ENCODE measurements at places on chromosomes 13 and 19.
A peak's percentile ranks its signal among the peaks of the same experiment; 100 is the strongest.

DNA sequence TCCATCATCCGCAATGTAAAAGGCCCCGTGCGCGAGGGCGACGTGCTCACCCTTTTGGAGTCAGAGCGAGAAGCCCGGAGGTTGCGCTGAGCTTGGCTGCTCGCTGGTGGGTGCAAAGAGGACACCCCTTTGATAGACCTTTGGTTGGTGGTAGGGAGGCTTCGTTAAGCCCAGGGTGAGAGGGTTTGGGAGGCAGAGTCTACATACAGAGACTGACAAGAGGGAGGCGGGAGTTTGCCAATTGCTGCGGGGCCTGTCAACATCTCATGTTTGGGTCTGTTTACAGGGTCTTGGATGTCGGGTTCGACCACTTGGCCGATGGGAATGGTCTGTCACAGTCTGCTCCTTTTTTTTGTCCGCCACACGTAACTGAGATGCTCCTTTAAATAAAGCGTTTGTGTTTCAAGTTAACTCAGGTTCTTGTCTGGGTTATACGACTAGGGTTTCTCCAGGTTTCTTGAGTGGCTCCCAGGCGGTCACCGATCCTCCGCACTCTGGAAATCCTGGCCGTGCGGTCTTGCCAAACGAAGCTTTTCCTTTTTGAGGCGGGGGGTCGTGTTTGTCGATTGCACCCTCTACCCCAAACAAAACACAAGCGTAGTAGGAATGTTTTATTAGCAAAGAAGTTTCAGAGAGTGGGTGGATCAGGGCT is 816 bp downstream of the RPS28 start:
- no peak for DNase-seq

DNA sequence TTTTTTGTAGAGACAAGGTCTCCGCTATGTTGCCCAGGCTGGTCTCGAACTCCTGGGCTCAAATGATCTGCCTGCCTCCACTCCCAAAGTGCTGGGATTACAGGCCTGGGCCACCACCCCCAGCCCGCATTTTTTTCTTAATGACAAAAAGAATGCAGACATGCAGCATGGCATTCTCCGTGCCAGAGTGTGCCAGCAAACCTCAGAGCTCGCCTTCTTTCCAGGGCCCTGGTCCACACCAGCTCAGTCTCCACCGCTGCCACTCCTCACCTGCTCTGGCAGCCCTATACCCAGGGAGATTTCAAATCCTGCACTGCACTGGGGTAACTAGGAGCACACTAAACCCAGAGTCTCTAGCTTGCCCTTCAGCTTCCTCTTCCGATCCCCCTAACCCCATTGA is 41.7 kb downstream of the ZIC5 start:
- no peak for DNase-seq

GRCh38 chr13:113948034-113948742 is 25.7 kb downstream of the C13orf46 start:
- no peak for DNase-seq

DNA sequence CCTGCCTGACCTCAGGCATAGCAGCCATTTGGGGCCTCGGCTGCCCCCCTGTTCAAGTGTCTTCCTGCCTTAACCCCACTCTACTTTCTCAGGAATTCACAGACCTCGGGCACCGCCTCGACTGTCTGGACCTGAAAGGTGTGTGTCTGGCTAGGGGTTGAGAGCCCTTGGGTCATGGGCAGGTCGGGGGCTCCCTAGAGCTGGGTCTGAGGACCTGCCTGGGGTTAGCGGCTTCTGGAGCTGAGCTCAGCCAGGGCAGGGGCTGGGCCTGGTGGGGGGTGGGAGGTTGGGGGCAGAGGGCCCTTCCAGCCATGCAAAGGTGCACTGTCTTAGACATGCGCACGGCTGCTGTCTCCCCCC is 20.7 kb downstream of the NKPD1 start:
- no peak for DNase-seq

DNA sequence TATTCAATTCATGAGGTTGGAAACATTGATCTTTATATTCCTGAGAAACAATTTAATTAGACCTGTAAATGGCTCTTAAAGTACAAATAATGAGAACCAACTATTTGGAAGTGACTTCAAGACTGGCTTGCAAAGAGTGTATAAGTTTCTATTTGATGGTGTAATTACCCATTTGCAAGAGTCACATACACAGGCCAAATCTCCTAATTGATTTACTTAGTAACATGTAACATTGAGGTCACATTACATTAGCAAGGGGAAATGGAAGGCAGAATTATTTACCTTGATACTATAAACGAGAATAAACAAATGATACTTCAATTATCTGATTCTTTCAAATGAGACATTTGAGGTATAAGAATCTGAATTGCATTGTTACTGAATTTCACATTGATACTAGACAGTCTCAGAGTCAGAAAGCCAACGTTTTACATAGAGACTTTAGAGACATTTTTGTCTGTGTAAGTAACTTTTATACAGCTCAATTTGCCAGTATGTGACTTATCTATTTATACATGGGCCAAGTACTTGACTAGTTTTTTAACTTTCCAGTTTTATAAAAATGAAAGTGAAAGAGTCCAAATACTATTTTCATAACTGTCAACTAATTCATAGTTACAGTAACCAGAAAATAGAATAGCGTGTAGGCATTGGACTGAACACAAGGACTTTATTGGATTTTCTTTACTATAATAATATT is 95.6 kb upstream of the RFC3 start:
- peak; percentile 19 for DNase-seq

GRCh38 chr19:57324992-57325391 is 4.7 kb downstream of the ZNF543 start:
- DNase-seq = no peak
